ENCODE measurements at places on chromosomes 4 and X.
A peak's percentile ranks its signal among the peaks of the same experiment; 100 is the strongest.

GRCh38 chr4:185713272-185713671 is 98.7 kb downstream of the SORBS2 start:
- H3K4me1 ChIP-seq: no peaks in the 10 kb centered on the region
- H3K36me3 ChIP-seq: no peaks in the 10 kb centered on the region
- no peak for DNase-seq
- no peak overlapping the region for H3K4me3 ChIP-seq
- H3K27ac ChIP-seq: no peak overlapping the region
- H3K27me3 ChIP-seq: peaks cover 2% of the 10 kb centered on the region

DNA sequence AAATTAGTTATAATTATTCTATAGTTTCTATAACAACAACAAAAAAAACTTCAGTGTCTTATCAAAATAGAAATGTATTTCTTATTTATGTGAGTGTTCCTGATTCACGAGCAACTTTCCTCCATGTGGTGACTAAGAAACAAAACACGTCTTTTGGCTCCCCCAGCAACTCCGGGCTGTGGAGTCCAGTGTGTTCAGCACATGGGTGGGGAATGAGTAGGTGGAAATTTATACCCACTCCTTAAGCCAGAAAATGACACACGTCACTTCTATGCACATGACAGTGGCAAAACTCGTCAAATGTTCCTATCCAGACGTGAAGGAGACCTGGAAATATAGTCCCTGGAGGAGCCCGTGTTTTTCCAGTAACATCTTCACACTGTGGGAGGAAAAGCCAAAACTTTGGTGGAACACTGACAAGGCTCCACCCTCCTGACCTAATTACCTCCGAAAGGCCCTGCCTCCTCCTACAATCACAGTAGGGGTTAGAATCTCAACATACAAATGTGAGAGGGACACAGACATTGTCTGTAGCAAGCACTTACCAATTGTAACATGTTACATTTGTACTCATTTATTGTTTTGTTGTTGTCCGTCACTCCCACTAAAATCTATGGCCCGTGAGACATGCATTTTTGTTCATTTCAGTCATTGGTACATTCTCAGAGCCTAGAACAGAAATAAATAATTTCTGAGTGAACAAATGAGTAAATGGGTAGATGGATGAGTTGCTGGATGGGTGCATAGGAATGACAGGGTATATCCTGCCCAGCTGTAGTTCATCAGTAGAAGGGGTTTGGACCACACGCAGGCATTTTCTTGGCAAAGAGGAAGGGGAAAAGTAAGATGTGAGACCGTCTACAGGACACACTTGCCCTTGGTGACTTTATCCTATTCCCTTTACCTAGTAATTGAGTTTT is 605.8 kb upstream of the TENM3 start:
- no peaks in the 10 kb centered on the region for H3K36me3 ChIP-seq
- no peak for DNase-seq
- peaks cover 2% of the 10 kb centered on the region for H3K27me3 ChIP-seq
- H3K4me3 ChIP-seq: no peak overlapping the region

DNA sequence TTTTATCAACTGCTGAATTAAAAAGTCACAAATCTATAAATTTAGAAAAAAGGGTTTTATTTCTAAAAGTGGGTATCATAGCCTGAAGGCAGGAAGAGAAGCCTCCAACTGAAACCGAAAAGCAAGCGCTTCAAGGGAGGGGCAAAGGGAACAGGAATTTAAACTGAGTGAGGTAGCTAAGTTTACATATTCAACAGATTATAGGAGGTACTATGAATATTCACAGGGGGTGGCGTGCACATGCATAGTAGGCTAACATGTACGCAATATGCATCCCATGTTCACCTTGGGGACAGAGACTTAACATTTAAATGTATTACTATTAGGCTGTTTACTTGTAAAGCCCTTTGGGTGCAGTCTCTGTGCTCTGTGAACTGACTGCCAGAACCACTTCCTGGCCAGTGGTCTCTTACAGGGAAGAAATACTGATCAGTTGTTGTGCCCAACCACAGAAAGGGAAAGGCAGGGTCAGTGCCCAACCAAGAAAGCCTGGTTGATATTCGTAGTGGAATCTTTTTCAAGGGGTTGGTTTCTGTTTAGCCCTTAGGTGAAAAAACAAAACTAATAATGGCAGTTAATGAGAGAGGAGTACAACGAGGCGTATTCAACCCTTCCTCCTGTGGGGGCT is 168.7 kb upstream of the GALNTL6 start:
- H3K4me3 ChIP-seq: no peak overlapping the region
- no peaks in the 10 kb centered on the region for H3K36me3 ChIP-seq
- no peak for DNase-seq

GRCh38 chr4:185033950-185034349 is 15.7 kb downstream of the HELT start:
- H3K4me1 ChIP-seq: no peaks in the 10 kb centered on the region
- no peak overlapping the region for H3K27ac ChIP-seq
- no peak overlapping the region for H3K4me3 ChIP-seq
- peaks cover 3% of the 10 kb centered on the region for H3K27me3 ChIP-seq

DNA sequence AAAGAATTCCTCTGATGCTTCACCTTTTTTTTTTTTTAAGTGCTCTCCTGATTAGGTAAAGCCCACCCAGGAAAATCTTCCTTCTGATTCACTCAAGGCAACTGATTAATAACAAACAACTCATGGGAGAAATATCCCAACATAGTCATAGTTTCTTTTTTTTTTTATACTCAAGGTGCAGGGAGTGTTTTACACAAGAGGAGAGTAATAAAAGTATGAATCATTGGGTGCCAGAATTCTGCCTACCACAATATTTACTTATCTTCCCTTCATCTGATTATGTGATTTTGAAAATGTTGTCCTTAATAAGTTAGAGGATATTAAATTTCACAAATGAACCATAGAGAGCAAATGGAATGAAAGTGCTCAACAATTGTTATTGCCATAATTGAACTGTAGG is 329.9 kb downstream of the TECRL start:
- no peaks in the 10 kb centered on the region for H3K36me3 ChIP-seq
- H3K27me3 ChIP-seq: no peaks in the 10 kb centered on the region
- no peak overlapping the region for H3K27ac ChIP-seq
- DNase-seq: no peak

- H3K4me1 ChIP-seq: peaks cover 4% of the 10 kb centered on the region
- H3K4me3 ChIP-seq: no peak overlapping the region
- H3K27ac ChIP-seq: no peak overlapping the region
- no peaks in the 10 kb centered on the region for H3K36me3 ChIP-seq
These were observed 123.6 kb upstream of the MID1 start for GRCh38 chrX:10744007-10744406.

DNA sequence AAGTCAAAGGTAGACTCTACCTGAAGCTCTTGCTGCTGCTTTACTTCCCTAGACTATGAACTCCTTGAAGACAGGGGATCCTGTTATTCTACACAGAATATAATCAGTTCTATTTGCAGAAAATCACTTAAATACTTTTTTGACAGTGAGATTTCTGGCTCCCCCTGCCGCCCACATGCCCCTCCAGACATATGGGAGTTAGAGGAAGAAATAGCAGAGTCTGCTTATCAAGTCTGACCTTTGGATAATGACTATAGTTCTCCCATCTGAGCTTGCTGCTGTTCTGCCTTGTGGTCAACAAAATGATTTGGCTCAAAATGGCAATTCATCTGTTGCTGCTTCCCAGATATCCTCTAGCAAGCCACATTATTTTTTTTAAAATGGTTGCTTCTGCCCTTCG is 101.1 kb downstream of the ENOX2 start:
- no peaks in the 10 kb centered on the region for H3K27me3 ChIP-seq
- DNase-seq: no peak
- H3K4me1 ChIP-seq: no peaks in the 10 kb centered on the region
- H3K4me3 ChIP-seq: no peak overlapping the region
- no peaks in the 10 kb centered on the region for H3K36me3 ChIP-seq

GRCh38 chr4:8898419-8898818 is 26.8 kb upstream of the HMX1 start:
- no peak for DNase-seq
- H3K4me1 ChIP-seq: peaks cover 8% of the 10 kb centered on the region
- peak overlapping the region; percentile 2 for H3K27ac ChIP-seq
- H3K4me3 ChIP-seq: no peak overlapping the region

GRCh38 chr4:168565130-168565529 is 68.3 kb downstream of the PALLD start:
- H3K27ac ChIP-seq: no peak overlapping the region
- H3K27me3 ChIP-seq: no peaks in the 10 kb centered on the region
- H3K4me3 ChIP-seq: no peak overlapping the region

- no peak overlapping the region for H3K27ac ChIP-seq
- H3K36me3 ChIP-seq: no peaks in the 10 kb centered on the region
- DNase-seq: no peak
- peaks cover 30% of the 10 kb centered on the region for H3K4me1 ChIP-seq
These were observed 108.6 kb downstream of the PALLD start for GRCh38 chr4:168605411-168605810.

DNA sequence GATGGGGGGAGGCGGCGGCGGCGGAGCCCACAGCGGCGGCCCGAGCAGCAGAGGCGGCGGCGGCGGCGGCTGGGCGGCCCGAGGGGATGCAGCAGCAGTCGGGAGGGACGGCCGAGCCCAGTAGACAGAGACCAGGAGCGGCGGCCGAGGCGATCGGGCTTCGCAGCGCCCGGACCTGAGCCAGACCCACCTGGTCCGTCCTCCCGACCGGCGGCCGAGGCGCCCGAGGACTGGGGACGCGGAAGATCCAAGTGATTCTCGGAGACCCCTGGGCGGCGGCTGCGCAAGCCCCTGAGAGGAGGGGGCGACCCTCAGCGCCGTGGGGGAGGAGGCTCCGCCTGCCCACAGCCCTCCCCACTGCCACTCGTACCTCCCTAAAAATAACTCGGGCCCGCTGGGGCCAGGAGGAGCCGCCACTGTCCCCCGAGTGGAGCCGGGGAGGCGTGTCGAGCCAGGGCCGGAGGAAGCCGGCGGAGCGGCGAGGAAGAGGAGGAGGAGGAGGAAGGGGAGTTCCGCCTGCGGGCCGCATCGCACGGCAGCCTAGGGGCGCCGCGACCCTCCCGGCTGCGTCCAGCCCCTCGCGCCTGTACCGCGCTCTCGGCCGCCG is 608 bp downstream of the RAPGEF2 start:
- peaks cover 18% of the 10 kb centered on the region for H3K36me3 ChIP-seq
- H3K4me1 ChIP-seq: peaks cover 49% of the 10 kb centered on the region

GRCh38 chr4:48212165-48212564 is 57.5 kb downstream of the TEC start:
- H3K27me3 ChIP-seq: peaks cover 2% of the 10 kb centered on the region
- no peaks in the 10 kb centered on the region for H3K36me3 ChIP-seq
- peak overlapping the region; percentile 32 for H3K4me3 ChIP-seq
- H3K27ac ChIP-seq: peak overlapping the region; percentile 71
- no peak for DNase-seq
- peaks cover 20% of the 10 kb centered on the region for H3K4me1 ChIP-seq

DNA sequence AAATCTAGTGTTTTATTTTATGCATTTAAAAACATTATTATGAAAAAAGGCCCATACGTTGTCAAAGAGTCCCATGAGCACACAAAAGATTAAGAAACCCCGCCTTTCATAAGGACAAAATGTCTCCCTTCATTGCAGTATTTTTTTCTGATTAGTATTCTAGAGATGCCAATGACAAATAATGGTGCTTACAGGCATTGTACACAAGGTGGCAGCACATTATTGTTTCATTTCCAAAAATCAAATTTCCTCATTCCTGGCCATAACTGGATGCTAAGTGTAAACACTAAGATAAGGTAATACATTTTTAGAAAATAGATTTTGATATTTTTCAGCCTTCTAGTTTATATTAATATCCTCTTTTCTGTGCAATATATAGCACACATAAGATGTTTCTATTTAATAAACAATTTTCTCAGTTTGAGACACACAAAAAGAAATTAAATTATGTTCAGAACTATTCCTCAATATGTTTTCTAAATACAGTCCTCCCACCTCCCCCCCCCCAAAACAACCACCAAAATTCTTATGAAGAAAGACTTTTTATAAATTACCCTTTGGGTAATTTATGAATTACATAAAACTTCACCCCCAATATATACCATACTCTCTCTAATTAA is 47.7 kb downstream of the TIGD2 start:
- peaks cover 21% of the 10 kb centered on the region for H3K4me1 ChIP-seq
- no peak overlapping the region for H3K27ac ChIP-seq
- H3K36me3 ChIP-seq: no peaks in the 10 kb centered on the region
- H3K4me3 ChIP-seq: no peak overlapping the region

GRCh38 chrX:21255032-21255618 is 119.1 kb upstream of the CNKSR2 start:
- H3K36me3 ChIP-seq: no peaks in the 10 kb centered on the region
- no peak for DNase-seq
- no peaks in the 10 kb centered on the region for H3K4me1 ChIP-seq
- no peak overlapping the region for H3K4me3 ChIP-seq

DNA sequence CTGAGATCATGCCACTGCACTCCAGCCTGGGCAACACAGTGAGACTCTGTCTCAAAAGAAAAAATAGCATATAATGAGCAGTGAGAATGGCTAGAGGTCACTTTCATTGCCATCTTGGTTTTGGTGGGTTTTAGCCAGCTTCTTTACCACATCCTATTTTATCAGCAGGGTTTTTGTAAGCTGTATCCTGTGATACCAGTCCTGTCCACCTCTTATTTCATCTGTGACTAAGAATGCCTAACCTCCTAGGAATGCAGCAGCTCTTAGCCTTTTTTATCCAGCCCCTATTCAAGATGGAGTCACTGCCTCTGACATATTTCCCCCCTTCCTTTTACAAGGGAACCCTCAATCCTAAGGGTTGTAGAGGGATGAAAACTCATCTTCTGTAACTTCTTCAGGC is 26.1 kb upstream of the IGFBP7 start:
- H3K36me3 ChIP-seq: no peaks in the 10 kb centered on the region
- H3K4me1 ChIP-seq: peaks cover 16% of the 10 kb centered on the region
- H3K27ac ChIP-seq: no peak overlapping the region
- H3K27me3 ChIP-seq: peaks cover 3% of the 10 kb centered on the region
- H3K4me3 ChIP-seq: no peak overlapping the region

- H3K36me3 ChIP-seq: peaks cover 14% of the 10 kb centered on the region
- H3K27me3 ChIP-seq: no peaks in the 10 kb centered on the region
- H3K4me1 ChIP-seq: no peaks in the 10 kb centered on the region
- DNase-seq: no peak
- no peak overlapping the region for H3K27ac ChIP-seq
These were observed 9.0 kb downstream of the FUNDC2 start for GRCh38 chrX:155035688-155036087.

DNA sequence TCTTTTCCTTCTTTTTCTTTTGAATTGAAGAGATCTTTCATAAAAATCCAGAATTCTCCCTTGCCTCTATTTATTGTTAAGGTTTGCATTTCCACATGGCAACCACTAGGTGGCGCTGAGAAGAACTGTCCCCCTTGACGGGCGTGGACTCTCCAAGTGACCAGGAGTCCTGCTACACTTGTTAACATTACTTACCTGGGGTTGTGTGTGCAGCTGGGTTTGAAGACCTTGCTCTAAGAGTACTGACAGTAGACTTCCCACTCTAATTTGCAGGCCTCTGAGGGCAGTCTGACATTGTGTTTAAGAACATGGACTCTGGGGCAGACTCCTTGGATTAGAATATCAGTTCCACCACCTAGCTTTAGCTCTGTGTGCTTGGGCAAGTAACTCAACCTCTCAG is 52.8 kb downstream of the GPRIN3 start:
- no peaks in the 10 kb centered on the region for H3K36me3 ChIP-seq
- H3K27me3 ChIP-seq: peaks cover 1% of the 10 kb centered on the region
- H3K4me1 ChIP-seq: peaks cover 9% of the 10 kb centered on the region
- DNase-seq: peak; percentile 37
- no peak overlapping the region for H3K4me3 ChIP-seq

Data from endothelial cell (in vitro differentiated cells).